ENCODE measurements at places on chromosomes 5 and 9. TPM values are rescaled to one million over a fixed set of nuclear protein-coding genes. Genes with fewer than 3 reads are reported as not detected.

DNA sequence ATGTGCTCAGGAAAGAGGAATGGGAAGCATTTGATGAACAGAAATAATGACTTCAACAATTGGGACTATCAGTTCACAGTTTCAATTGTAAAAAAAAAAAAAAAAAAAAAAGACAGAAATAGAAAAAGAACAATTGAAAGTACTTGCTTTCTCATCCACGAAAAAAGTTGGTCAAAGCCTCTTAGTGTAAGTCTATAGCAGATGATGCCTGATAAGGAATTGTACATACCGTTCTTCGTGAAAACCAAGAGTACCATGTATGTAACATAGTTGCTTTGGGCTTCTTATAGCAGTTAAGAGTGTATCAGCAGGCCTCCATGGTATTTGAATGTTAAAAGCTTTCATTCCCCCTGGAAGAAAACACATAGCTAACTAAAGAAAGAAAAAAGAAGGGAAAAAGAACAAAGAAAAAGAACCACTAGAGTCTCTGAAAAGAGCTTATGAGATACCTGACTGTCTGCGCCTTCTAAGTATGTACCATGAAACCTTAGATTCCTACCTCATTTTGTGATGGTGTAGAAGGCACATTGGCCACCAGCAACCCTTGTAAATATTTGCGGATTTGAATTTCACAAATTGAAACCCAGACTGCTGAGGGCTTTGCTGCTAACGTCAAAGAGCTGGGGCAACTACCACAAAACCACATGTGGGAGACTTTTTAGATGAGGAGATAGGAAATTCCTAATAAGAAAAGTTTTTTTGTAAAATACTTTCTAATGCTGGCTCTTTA, 75.2 kb downstream of the TMC1 start:
- no peak overlapping the region for H3K4me3 ChIP-seq
- H3K27me3 ChIP-seq: no peaks in the 10 kb centered on the region
- H3K4me1 ChIP-seq: peaks cover 3% of the 10 kb centered on the region
- no peaks in the 10 kb centered on the region for H3K36me3 ChIP-seq
- no peak for DNase-seq

- H3K4me3 ChIP-seq: no peak overlapping the region
- H3K27ac ChIP-seq: no peak overlapping the region
- H3K36me3 ChIP-seq: no peaks in the 10 kb centered on the region
- H3K27me3 ChIP-seq: peaks cover 6% of the 10 kb centered on the region
- H3K4me1 ChIP-seq: peaks cover 12% of the 10 kb centered on the region
- no peak for DNase-seq
These were observed 11.8 kb downstream of the HK3 start for GRCh38 chr5:176887252-176887849.

GRCh38 chr9:101417977-101418376, 17.6 kb downstream of the ALDOB start:
- H3K27me3 ChIP-seq: no peaks in the 10 kb centered on the region
- H3K4me1 ChIP-seq: no peaks in the 10 kb centered on the region
- no peak overlapping the region for H3K27ac ChIP-seq
- DNase-seq: no peak
- H3K36me3 ChIP-seq: no peaks in the 10 kb centered on the region

- H3K27me3 ChIP-seq: no peaks in the 10 kb centered on the region
- peak; percentile 17 for DNase-seq
- H3K4me3 ChIP-seq: no peak overlapping the region
- no peak overlapping the region for H3K27ac ChIP-seq
These were observed 169.1 kb downstream of the YTHDC2 start for GRCh38 chr5:113682497-113683136.

DNA sequence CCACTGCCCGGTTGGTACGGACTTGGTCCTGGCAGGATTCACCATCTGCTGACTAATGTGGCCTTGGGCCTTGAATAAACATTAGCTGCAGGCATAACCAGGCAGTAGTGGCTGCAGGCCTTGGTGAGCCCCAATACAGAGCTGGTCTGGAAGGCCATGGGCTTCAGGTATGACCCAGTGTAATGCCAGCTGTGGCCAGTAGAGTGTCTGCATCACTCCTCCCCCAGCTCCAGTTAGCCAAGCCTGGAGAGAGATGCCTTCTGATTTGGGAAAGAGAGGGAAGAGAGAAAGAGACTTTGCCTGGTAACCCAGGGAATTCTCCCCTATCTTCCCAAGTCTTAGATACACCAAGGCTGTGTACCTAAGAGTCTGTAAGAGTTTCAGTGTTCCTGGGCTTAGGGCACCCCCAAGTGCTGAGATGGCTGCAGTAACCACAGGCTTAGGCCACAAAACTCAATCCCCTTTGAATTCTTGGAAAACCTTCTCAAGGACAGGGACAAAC, 5.6 kb upstream of the C5 start:
- DNase-seq: no peak
- H3K4me3 ChIP-seq: no peak overlapping the region
- no peak overlapping the region for H3K27ac ChIP-seq
- H3K4me1 ChIP-seq: no peaks in the 10 kb centered on the region

- H3K4me1 ChIP-seq: peaks cover 4% of the 10 kb centered on the region
- no peak overlapping the region for H3K27ac ChIP-seq
- no peak for DNase-seq
- H3K27me3 ChIP-seq: peaks cover 5% of the 10 kb centered on the region
These were observed 13.0 kb upstream of the ABLIM3 start for GRCh38 chr5:149128023-149128875.

DNA sequence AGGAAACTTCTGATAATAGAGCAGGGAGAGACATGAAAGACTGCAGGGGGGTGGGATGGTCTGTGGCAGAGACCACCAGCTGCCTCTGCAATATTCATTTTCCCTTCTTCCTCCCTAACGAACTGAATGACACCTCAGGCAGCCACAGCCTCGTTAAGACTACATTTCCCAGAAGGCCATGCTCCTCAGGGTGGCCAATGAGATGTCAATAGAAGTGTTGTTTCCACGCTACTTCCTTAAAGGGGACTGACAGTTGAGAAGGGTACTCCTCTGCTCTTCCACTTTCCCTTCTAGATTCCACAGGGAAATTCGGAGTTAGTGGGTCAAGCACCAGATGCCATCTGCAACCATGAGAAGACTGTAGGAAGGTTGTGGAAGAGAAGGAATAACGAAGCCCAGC, 52.0 kb upstream of the DAPK1 start:
- no peak overlapping the region for H3K4me3 ChIP-seq
- H3K36me3 ChIP-seq: no peaks in the 10 kb centered on the region
- peak; percentile 52 for DNase-seq
- H3K4me1 ChIP-seq: no peaks in the 10 kb centered on the region
- H3K27me3 ChIP-seq: no peaks in the 10 kb centered on the region
- H3K27ac ChIP-seq: no peak overlapping the region

- H3K4me3 ChIP-seq: no peak overlapping the region
- no peak overlapping the region for H3K27ac ChIP-seq
- no peak for DNase-seq
- H3K36me3 ChIP-seq: no peaks in the 10 kb centered on the region
- H3K27me3 ChIP-seq: peaks cover 8% of the 10 kb centered on the region
- H3K4me1 ChIP-seq: peaks cover 3% of the 10 kb centered on the region
These were observed 167.8 kb downstream of the COL23A1 start for GRCh38 chr5:178422400-178422775.

DNA sequence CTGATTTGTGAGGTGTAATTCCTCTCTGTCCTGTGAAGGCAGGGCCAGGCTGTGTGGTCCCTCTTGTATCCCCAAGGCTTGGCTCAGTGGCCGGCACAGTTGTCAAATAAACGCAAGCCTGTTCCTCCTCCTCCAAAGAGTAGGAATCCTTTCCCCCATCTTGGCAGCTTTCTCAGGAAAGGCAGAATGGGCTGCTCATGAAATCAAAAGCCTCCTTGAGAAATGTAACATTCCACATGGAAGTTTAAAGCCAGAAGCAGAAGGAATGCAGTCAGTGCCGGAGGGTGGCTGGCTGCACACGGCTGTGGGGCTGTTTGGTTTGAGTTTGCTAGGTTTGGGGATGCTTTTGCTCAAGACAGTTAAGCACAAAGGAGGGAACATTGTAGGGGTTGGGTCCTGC, 34.5 kb upstream of the MED10 start:
- no peak for DNase-seq
- no peaks in the 10 kb centered on the region for H3K4me1 ChIP-seq
- no peak overlapping the region for H3K4me3 ChIP-seq
- H3K27ac ChIP-seq: no peak overlapping the region

DNA sequence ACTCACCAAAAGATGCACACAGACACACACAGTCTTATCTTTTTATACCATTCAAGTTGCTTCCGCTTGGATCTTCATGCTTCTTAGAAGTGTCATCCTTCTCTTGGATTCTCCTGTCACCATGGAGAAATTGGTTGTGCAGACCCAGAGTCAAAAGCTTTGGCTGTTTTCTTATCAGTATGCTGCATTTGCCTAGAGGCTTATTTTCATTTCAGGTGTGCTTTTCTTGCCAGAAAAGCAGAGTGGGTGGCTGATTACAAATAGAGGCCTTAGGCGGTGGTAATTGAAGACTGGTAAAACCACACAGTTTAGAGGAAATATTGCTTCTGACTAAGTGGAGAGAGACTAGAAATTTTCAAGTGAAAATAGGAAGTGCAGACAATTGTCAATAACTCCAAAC, 70.2 kb upstream of the TLE4 start:
- no peak overlapping the region for H3K4me3 ChIP-seq
- H3K36me3 ChIP-seq: no peaks in the 10 kb centered on the region
- no peak for DNase-seq
- no peak overlapping the region for H3K27ac ChIP-seq

DNA sequence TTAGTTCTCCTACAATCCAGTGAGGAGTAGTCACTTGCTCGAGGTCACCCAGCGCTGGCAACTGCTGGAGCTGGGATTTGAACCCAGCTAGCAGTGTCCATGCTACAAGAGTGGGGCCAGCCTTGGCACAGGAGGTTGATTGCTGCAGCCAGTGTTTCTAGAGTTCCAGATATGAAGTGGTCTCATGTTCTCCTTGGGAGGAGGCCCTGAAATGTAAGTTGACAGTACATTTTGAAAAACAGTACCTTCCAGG, 802 bp downstream of the CCDC107 start:
- DNase-seq: peak; percentile 67
- H3K36me3 ChIP-seq: peaks cover 33% of the 10 kb centered on the region
- no peaks in the 10 kb centered on the region for H3K27me3 ChIP-seq

DNA sequence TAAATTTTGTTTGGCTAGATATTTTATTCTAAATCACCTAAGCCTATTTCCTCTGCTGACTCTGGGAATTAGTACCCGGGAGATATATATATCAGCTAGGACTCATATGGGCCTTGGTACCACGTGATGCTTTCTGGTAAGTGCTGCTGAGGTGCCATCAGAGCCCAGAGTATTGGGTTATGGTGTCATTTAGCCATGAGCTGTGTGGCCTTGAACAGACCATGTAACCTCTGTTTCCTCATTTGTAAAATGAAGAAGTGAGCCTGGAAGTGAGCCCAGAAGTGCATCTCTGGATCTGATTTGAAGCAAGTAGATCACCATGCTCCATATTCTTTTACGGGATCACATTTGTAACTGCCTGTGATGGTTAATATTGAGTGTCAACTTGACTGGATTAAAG, 126.1 kb downstream of the GPBP1 start:
- no peak overlapping the region for H3K27ac ChIP-seq
- DNase-seq: no peak
- H3K4me1 ChIP-seq: peaks cover 3% of the 10 kb centered on the region

GRCh38 chr9:91421128-91421765, 2.4 kb downstream of the NFIL3 start:
- H3K27me3 ChIP-seq: peaks cover 33% of the 10 kb centered on the region
- peak overlapping the region; percentile 92 for H3K27ac ChIP-seq
- DNase-seq: peak; percentile 56
- H3K4me1 ChIP-seq: peaks cover 27% of the 10 kb centered on the region

DNA sequence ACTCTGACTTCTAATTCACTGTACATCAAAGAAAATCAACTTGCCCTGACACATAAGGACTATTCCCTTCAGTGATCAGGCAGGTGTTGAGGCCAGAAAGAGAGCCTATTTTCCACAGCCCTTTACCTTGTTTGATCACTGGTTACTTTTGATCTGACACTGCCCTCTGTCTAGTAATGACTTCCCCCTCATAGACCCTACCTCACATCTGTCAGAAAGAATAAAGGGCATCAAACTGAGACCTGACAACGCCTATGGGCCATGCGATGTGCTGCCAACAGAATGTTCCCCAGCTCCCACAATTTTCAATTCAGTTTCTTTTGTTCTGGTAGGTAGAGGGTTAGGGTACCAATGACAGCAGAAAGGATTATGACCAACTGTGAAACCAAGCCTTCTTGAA, 47.7 kb downstream of the FBXL17 start:
- H3K4me3 ChIP-seq: no peak overlapping the region
- H3K27ac ChIP-seq: no peak overlapping the region
- no peaks in the 10 kb centered on the region for H3K27me3 ChIP-seq

GRCh38 chr5:39405083-39405843, 19.5 kb downstream of the DAB2 start:
- H3K4me3 ChIP-seq: no peak overlapping the region
- H3K4me1 ChIP-seq: no peaks in the 10 kb centered on the region
- H3K27me3 ChIP-seq: no peaks in the 10 kb centered on the region
- peaks cover 2% of the 10 kb centered on the region for H3K36me3 ChIP-seq
- H3K27ac ChIP-seq: no peak overlapping the region
- no peak for DNase-seq

GRCh38 chr9:98867103-98867428, 59.6 kb downstream of the GALNT12 start:
- no peaks in the 10 kb centered on the region for H3K36me3 ChIP-seq
- H3K27ac ChIP-seq: peak overlapping the region; percentile 83
- peak; percentile 75 for DNase-seq
- no peaks in the 10 kb centered on the region for H3K27me3 ChIP-seq
- no peak overlapping the region for H3K4me3 ChIP-seq

- peaks cover 43% of the 10 kb centered on the region for H3K4me1 ChIP-seq
- DNase-seq: no peak
- peaks cover 2% of the 10 kb centered on the region for H3K27me3 ChIP-seq
- H3K27ac ChIP-seq: no peak overlapping the region
- no peak overlapping the region for H3K4me3 ChIP-seq
These were observed 20.8 kb downstream of the SARDH start for GRCh38 chr9:133717113-133718031.

DNA sequence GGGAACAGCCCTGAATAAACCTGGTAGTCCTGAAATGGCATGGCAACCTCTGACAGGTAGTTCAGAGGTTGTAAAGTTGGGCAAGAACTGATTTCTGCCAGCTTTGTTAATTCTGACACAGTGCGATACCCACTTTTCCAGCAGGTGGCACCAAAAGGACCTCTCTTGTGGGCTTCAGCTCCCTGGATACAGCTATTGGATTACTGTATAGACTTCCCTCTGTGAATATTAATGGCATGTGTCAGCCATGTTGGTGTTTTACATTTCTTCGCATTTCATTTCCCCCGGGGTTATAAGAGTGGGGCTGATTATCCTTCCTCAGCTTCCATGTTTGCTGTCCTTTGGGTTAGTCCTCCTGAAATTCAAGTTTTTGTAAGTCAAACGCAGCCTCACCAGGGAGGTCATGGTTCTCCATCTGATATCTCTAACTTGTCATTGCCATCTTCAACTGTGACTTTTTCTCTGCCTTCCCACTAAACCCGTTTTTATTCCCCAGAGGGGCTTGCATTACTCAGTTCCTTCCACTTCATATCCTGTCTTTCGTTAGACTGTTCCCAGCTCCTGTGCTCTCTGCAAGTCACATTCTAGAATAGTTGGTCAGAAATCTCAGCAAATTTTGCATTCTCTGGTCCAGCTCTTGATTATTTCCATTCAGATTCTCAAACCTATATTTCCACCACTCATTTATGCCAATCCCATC, 135.6 kb downstream of the LIFR start:
- no peaks in the 10 kb centered on the region for H3K27me3 ChIP-seq
- peak; percentile 62 for DNase-seq
- no peak overlapping the region for H3K27ac ChIP-seq
- no peaks in the 10 kb centered on the region for H3K36me3 ChIP-seq

Gene CDH9
- total RNA-seq: 0.18 TPM

Gene FAM153A
- 0.31 TPM for total RNA-seq

Gene ANKRD34B
- total RNA-seq: 0.13 TPM

Gene DRD1
- under 0.01 TPM for total RNA-seq

Gene CARTPT
- not detected for total RNA-seq

Gene ITGA1
- 36.5 TPM for total RNA-seq
